Fibroblast of mammary gland (primary cell): ENCODE measurements at places on chromosomes 4 and X.

DNA sequence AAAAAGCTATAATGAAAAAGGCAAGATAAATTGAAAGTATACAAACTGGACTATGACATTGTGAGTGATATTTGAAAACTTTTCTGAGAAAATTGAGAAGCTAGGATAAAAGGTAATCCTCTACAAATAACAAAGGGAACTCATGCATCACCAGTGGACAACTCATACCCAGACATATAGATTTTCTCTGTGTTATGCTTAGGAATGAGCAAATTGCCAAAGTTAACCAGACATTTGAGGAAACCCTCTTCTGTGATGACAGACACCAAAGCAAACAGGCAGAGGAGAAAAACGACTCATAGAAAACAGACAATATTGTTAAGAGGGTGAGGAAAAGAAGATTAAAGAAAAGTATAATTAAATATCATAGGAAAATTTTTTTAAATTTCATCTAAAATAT is 186.5 kb downstream of the MAB21L2 start:
- peak; percentile 5 for DNase-seq

DNA sequence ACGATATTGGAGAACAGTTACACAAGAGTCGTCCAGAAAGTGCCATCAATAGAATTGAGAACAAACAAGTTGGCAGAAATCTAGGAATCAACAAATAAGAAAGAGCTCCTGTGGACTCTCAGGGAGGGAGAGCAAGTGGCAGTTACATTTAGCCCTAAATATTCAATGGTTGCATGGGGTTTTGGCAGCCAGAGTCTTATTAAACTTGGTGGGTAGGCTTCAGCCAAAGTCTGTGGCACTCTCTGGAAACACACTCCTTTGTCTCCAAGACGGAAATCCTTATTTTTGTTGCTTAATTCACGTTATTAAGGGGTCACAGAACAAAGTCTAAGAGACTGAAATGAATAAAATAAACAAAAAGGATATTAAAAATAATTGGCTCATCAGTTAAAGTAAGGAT is 742.2 kb upstream of the ATOH1 start:
- DNase-seq = no peak

GRCh38 chrX:46589977-46590723 is 16.6 kb downstream of the CHST7 start:
- peak; percentile 77 for DNase-seq

GRCh38 chr4:142396279-142396678 is 449.8 kb downstream of the INPP4B start:
- DNase-seq = peak; percentile 63

DNA sequence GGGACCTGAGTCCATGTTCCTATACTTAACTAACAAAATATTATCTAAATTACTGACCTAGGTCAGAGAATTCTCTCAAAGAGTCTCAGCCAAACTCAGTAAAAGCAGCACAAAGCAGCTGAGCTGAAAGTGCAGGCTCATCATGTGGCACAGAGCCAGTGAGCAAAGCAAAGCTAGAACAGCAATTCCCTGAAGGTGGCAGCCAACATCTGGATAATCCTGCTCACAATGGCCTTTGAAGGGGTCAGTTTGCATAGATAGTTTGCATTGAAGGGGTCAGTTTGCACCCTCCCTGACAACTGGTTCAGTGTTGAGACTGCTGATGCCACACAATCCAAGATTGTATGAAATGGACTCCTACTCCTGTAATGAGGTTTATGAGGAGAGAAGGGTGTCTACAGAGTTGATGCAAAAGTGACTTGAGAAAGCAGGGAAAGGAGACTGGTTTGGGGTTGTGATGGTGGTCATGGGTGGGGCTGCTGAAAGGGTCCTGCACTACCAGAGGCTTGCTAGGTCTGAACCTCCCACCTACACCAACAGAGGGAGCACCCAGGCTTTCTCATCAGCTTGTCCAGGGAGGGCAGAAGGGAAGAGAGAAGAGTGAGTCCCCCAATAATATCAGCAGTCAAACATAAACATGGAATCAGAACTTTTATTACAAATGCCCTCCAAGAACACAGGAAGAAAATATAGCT is 39.7 kb downstream of the TRIM61 start:
- peak; percentile 67 for DNase-seq

DNA sequence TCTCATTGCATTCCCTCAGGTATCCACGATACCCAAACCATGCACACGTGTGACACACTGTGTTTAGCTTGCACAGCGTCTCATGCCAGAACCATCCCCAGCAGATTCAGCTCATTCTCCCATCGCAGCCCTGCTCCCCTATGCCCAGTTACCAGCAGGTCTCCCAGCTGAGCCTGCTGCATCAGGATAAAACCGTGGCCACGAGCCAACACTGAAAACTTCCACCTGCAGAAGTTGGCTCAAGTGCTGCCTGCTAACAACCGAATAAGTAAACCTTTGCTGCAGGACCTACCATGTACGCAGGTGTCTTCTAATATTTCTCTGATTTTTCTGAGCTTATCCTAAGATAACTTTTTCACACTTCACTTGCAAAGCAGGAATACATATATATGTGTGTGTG is 120.4 kb upstream of the STS start:
- DNase-seq = no peak

DNA sequence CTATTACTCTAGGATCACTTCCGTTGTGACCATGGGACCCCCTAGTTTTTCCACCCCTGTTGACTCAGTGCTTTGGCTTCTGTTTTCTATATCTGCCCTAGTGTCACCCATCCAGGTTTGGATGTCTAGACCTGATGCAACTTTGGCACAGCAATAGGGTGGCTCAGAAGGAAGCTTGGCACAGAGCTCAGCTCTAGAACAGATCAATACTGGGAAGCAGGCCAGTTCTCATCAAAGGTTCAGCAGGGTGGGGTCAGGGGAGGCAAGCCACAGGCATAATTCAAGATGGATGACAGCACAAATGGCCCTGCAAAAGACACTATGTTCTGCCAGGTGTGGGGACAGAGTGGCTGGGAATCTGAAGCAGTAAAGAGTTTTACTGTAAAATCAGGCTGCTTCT is 74.2 kb upstream of the EGFL6 start:
- peak; percentile 26 for DNase-seq
